ENCODE measurements at places on chromosomes 5 and 9. TPM values are rescaled to one million over a fixed set of nuclear protein-coding genes. Genes with fewer than 3 reads are reported as not detected.

Gene WNK2
- 0.25 TPM for total RNA-seq

- no peak for DNase-seq
Measured at GRCh38 chr9:91410161-91410560, 13.5 kb downstream of the NFIL3 start.

DNA sequence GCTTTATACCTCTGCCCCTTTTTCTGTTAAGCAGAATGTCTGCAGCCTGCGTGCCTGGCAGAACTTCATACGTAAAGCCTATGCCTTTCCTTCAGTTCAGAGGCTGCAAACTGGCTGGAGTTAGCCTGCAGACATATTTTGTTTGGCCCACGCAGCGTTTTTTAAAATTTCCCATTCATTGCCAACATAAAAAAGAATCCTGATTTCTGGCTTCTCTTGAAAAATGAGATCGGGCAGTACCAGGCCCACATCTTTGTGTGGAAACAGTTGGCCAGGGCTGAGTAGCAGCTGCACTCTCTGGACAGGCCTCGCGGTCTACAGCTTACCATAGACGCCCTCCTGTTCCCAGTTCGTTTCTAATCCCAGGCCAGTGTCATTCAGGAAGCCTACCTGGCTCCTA is 104.4 kb downstream of the SMARCA2 start:
- DNase-seq = no peak

DNA sequence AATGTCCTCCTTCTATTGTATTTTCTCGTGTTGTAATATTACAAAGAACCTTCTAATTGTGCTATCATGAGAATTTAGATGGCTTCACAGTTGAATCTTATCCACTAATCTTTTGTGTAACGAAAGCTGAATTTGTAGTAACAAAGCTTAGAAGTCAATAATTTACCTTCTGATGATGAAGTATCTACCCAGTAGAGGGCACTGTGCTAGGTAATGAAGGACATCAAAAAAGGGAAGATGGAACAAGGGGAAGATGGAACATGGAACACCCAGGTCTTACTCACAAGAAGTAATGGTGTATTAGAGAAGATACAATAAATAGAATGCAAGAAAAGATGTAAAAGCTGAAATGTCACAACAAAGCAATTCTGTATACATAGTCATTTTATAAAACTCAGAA is 131.0 kb upstream of the CCNG1 start:
- no peak for DNase-seq

DNA sequence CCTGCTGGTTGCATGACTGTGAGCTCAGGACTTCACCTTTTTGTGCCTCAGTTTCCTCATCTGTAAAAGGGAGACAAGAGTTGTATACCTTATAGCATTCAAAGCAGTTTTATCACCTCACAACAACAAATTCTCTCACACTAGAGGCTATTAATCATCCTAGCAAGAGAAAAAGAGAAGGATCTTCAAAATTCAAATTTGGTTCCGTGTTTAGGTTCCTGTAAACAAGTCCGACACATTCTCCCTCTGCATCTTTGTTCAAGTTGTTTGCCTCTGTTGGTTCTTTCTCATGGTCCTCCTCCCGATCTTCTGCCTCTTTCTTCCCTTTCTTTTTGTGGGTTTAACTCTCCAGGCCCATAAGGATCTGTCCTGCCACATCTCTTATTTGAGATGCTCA is 218.0 kb downstream of the PIK3R1 start:
- DNase-seq = no peak

Measured in activated naive CD8-positive, alpha-beta T cell treated with anti-CD3 and anti-CD28 coated beads, Interleukin-2, amount 10 ng/mL, durations not matched to agents 7 days and 5 days (primary cell).